ENCODE measurements at places on chromosomes 5 and 9. TPM values are rescaled to one million over a fixed set of nuclear protein-coding genes. Genes with fewer than 3 reads are reported as not detected.
A peak's percentile ranks its signal among the peaks of the same experiment; 100 is the strongest.

- no peak for ATAC-seq
These were observed 42.4 kb downstream of the TRIO start for GRCh38 chr5:14185326-14186058.

Gene TMEFF1
- 0.37 TPM for total RNA-seq

DNA sequence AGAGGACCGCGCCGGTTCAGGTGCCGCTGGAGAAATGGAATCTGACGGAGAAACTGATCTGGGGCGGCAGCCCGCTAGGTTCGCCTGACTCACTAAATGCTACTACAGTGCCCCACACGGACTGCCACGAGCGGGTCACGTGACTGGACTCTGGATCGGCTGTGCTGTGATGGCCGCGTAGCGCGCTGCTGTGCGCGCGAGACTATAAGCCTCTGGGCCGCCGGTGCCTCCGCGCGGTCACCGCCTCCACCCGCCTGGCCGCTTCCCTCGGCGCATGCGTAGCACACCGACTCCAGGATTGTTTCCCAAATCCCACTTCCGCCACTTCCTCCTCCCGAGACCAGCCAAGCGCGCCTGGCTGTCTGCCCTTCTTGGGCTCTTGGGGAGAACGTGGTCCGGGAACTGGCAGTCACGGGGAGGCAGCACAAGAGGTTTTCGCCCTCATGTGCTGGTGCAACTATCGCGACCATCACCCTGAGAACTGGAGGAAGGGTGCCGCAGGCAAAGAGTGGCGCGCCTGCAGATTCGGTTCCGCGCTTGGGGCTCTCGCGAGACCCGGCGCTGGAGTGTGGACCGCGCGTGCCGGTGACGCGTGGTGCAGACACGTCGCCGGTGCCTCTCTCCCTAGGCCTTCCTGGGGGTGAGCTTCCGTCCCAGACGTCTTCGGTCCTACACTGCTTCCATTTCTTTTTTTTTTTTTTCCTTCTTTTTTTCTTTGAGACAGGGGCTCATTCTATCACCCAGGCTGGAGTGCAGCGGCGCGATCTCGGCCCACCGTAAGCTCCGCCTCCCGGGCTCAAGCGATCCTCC is 35.8 kb upstream of the GLDC start:
- ATAC-seq, result peak; percentile 90

- peak; percentile 87 for ATAC-seq
These were observed 178.4 kb downstream of the PAX5 start for GRCh38 chr9:36855448-36856315.

Gene FIBCD1
- not detected for total RNA-seq

- no peak for ATAC-seq
These were observed 74.6 kb downstream of the LMNB1 start for GRCh38 chr5:126851501-126852011.

GRCh38 chr9:94865582-94866452 is 139.3 kb downstream of the AOPEP start:
- ATAC-seq, result no peak
